Mesothelial cell of epicardium (in vitro differentiated cells): ENCODE measurements at places on chromosomes 4 and X. TPM values are rescaled to one million over a fixed set of nuclear protein-coding genes. Genes with fewer than 3 reads are reported as not detected.

DNA sequence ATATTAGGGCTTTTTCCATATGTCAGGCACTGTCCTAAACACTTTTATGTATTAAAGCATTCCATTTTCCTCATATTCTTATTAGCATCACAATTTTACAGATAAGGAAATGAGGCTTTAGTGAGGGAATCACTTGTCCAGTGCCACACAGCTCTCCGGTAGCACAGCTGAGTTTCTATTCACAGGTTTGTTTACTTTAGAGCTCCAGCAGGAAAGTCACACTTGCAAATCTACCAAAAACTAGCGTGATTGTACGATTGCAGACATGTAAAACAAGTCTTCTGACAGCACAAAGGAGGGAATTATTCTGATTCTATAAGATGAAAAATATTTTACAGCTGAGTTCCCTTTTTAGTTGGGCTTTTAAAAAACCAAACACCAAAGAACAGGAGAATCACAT is 472.1 kb downstream of the TMA16 start:
- DNase-seq: no peak

DNA sequence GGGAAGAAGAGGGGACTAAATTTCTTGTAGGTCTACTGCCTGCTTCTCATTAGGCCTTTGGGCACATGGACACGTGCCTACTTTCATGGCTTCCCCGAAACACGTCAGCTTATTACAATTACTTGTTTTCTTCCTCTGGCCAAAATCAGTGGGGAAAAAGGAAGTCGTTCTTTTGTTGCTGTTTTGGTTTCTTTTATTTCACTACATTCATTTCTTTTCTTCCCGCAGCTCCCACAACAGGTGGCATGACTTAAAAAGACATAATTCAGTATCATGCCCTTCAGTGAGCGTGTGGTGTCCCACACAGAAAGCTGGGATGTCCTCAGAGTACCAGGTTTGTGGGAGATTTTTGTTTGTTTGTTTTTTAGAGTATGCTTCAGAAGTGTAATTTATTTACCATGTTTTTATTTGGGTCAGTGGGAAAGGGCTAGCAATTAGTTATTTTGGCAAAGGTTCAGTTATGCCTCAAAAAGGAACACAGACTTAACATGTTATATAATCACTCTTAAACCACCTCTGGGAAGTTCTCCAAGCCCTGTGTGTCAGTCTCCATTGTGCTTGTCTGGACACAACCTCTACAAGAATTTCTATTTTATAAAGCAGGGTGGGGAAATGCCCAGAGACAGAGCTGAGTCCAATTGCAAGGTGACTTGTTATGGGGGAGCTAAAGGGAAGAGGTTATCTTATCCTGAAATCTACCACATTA is 44.2 kb upstream of the SPRY1 start:
- DNase-seq: no peak

Gene PAGE5
- not detected in 3 replicates for total RNA-seq

Gene KLHL8
- 13.0 to 15.2 TPM (median 14.4 TPM) in 3 replicates for total RNA-seq

Gene F8A1
- 14.7 to 16.0 TPM (median 15.6 TPM) in 3 replicates for total RNA-seq

Gene PRKG2
- total RNA-seq: 0.83 to 1.6 TPM (median 0.90 TPM) in 3 replicates

GRCh38 chr4:5683566-5683965 is 24.8 kb downstream of the EVC2 start:
- no peak for DNase-seq

Gene SERTM2
- total RNA-seq: 3.6 to 3.8 TPM (median 3.7 TPM) in 3 replicates

DNA sequence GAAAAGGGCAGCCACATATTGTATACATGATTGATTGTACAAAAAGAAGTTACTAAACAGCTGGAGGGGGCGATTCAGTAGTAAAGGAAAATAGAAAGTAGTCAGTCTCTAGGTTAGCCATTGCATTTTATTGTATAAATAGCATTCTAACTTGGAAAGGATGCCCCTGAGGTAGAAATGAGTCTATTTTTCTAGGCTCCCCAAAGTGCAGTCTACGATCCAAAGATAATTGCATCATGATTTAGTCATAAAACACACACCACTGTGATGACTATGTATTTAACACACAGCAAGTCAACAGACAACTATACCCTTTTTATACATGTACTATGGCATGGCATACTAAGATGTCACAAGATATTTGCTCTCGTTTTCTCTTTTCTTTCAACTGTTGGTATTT is 204.9 kb downstream of the APBB2 start:
- no peak for DNase-seq

DNA sequence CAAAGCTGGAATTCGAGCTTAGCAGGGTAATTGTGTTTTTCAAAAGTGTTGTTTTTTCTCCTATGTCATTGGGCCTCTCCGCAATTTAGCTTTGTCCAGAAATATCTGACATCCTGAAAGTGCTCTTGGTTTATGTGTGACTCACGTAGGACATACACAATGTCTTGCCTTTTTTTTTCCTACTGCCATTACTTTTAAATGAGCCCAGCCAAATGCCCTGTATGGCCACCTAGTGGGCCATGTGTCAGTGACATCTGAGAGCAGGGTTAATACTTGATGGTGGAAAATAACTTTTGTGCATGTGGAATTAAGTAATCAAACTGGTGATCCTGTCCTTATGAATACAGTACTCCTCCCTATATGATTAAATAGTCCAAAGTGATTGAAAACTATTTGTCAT is 1411.1 kb upstream of the TENM3 start:
- no peak for DNase-seq

DNA sequence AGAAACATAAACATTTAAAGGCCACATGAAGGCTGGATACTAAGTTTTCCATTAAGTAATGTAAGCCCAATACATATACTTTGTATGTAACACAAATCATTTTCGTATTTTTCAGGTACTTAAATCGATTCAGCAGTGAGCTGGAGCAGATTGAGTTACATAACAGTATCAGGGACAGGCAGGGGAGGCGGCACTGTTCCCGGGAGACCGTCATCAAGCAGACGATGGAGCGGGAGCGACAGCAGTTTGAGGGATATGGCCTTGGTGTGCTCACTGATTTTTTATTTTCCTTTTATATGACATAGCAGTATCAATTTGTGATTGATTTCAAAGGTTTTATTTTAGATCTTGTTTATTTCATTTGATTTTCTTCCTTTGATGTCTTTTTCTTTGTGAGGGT is 20.7 kb downstream of the TMA16 start:
- no peak for DNase-seq

GRCh38 chr4:1357356-1358248 is 10.6 kb downstream of the UVSSA start:
- DNase-seq: no peak

Gene TGIF2LX
- not detected in 3 replicates for total RNA-seq

Gene DAPP1
- 2.5 to 2.9 TPM (median 2.7 TPM) in 3 replicates for total RNA-seq

- no peak for DNase-seq
Measured at GRCh38 chr4:14184265-14184664, 556.7 kb upstream of the BOD1L1 start.

DNA sequence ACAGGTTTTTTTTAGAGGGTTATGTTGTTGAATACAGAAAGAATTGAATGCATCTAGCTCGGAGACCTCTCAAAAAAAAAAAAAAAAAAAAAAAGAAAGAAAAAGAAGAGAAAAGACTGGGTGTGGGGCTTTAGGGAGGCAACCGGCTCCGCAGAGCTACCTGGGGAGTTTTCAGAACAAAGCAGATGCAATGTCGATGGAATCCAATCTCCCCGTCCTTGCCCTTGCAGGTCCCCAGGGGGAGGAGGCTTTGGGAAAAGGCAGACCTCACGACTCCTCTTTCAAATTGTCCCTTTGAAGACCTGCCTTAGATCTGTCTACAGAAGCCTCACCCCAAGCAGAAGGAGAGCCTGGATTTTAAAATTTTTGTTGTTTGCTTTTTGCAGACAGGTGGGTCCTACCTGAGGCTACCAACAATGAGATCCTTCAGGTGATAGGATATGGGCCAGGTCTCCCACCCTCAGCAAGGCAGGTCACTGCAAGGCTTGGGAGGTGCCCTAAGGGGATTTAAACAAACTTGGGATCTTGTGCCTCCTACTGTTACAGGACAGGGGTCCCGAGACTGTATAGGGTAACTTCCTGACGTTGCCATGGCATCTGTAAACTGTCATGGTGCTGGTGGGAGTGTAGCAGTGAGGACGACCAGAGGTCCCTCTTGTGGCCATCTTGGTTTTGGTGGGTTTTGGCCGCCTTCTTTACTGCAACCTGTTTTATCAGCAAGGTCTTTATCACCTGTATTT is 75.2 kb upstream of the PRKX start:
- DNase-seq: no peak

DNA sequence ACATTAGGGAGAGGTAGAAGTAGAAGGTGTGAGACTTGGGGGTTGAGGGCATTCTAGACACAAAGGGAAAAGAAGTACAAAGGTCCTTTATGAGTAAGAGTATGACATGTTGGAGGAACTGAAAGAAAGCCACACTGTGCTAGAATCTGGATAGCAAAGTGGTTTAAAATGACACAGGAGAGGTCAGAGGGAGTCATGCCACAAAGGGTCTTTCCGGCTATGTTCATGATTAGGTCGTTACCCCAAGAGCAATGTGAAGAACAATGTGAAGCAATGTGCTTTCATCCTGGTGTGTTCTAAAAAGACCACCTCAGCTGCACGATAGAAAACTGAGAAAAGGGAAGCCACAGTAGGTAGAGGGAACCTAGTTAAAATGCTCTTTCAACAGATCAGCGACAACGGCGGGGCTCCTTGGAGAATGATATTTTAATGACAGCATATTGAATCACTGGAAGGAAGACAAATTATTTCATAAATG is 29.2 kb downstream of the SMIM14 start:
- DNase-seq: no peak

DNA sequence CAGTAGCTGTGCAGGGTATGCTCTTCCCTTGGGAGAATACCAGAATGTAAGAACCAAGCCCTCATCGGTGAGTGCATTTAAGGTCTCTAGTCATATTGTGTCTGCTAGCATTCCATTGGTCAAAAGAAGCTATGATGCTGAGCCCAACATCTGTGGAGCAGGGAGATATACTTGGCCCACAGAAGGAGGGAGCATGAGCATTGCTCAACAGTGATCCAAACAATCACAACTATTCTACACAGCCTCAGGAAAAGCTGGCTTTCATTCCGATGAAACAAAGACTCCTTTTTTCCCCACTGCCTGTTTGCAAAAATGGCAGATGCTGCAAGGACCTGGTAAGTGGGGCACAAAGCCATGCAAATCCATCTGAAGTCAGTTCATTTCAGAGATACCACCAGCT is 80.6 kb upstream of the DHX15 start:
- DNase-seq: no peak

GRCh38 chrX:114952696-114953095 is 64.7 kb downstream of the IL13RA2 start:
- no peak for DNase-seq

Gene TMEM192
- total RNA-seq: 12.2 to 15.4 TPM (median 13.9 TPM) in 3 replicates

Gene PRDX4
- total RNA-seq: 165 to 173 TPM (median 170 TPM) in 3 replicates

Gene NAA10
- total RNA-seq: 76.8 to 82.0 TPM (median 79.3 TPM) in 3 replicates

DNA sequence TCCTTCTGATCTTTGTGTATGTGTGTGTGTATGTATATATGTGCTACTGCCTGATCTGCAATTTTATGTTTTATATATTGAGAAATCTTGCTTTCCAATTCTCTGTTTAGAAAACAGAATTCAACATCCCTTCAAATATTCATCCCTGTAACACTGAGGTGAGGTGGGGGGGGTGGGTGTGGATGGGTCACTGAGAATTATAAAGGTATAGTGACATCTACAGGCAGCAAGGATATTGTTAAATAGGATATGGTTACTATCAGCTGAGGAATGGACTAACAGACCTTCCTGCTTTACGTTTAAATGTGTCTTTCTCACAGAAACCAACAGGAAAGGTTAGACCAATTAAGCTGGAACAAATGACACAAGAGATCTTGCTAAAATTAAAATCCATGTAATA is 19.0 kb upstream of the MAGEB2 start:
- no peak for DNase-seq

- DNase-seq: peak; percentile 40
Measured at GRCh38 chrX:50067435-50068284, 133.1 kb downstream of the AKAP4 start.

DNA sequence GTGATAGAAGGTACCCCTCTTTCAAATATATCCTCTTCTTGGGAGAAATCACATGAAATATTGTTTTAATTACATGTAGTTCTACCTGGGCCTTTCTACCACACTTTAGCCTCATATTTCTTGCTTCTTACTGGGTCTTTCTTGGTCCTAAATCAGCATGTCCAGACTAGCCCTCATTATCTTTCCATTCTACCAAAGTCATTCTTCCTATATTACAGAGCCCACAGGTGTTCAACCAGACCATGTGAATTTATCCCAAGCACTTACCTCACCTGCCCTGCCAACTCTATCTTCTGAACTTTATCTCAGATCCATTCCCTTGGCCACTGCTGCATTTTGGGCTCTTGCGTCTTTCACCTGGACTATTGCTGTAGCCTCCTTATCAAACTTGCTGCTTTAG is 11.8 kb upstream of the SOWAHB start:
- no peak for DNase-seq

DNA sequence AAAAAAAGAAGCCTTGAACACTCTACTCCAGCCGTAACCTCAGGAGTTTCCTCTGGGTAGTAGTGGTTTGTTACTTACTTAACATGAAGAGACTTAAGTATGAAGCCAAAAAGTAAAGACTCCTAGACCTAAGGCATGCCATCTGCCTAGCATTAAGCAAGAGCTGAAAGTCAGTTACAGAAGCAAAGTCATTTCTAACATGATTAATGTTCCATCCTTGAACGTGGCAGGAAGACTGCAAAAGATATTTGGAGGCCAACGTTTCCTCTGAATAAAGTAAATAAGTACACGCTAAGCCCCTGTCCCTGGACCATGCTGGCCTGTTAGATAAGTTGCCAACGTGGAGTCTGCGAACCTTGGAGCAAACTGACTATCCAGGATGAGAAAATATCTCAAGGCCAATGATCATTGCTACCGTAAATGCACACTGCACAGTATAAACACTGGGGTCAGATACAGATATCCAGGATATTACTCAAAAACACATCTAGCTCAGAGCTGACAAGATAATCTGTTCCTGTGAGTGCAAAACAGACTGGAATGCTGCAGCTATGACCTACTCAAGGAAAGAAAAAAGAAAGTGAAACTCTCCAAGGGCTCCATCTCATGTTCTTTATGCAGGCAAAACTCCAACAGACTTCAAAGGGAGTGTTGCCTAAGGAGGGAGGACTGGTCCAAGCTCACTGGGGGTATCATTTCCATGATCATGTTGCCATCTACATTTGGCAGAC is 255.8 kb downstream of the COL25A1 start:
- no peak for DNase-seq

GRCh38 chr4:28248269-28248668 is 1387.6 kb downstream of the STIM2 start:
- no peak for DNase-seq

DNA sequence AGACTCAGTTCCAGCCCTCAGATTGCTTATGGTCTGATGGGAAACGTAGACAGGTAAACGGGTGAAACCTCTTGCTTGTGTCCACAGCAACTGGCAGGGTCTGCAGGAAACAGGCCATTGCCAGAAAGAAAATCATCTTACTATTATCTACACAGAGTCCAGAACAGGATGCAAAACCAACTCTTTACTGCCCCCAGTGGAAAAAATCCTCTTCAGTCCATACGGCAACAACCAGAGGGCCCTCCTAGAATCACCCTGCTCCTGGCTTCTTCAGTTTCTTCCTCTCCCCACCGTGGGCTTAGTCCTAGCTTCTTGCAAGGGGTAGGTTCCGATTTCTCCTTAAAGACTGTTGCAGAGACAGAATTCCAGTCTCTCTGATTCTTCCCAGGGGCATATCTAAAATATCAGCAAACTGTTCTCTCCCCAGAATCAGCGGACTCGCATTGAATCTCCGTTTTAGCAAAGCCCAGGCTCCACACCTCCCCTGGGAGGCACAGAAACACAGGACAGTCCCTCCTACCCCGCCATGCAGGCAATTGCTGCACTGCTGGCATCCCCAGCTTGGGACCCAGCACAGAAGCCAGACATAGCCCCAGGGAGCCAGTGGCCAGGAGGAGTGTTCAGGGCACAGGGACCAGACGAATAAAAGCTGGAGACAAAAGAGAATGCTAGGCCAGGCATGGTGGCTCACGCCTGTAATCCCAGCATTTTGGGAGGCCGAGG is 41.0 kb upstream of the SH3RF1 start:
- DNase-seq: no peak

Gene DACH2
- 13.7 to 16.3 TPM (median 15.8 TPM) in 3 replicates for total RNA-seq
